ENCODE measurements at places on chromosomes 2 and 18.

- no peak for DNase-seq
Observed at GRCh38 chr2:9118383-9118960, 88.1 kb upstream of the ASAP2 start.

DNA sequence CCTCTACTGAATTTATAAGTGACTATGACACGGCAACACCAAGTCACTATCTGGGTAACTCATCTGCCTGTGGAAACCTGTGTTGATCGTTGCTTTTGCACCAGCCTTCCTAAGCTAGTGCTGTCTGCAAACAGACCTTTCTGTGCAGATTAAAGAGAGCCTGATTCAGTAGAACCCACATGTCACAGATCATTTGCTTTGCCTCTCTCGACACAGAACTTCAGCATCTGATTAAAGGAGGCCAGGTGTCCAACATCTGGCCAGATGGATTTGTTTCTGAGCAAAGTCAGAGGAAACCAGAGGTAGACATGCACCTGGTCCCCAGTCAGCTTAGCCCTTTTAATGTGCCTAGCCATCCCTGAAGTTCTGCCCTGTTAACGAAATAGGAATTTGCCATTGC, 15.0 kb upstream of the TTR start:
- no peak for DNase-seq

DNA sequence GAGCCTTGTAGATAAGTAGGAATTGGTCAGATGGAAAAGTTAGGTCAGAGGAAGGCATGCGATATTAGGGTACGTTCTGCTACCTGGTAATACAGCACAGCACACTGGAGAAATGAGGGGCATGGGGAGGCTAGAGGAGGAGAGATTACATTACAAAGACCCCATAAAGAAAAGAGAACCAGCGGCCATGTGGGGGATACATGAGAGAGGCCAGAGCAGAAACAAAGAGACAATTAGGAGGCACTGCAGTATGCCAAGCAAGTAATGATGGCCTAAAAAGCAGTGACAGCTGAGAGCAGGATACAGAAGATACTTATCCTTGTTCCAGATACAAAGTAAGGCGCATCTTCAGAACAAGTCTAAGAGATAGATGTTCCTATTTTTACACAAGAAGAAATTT, 40.0 kb downstream of the TXNL1 start:
- DNase-seq: no peak

DNA sequence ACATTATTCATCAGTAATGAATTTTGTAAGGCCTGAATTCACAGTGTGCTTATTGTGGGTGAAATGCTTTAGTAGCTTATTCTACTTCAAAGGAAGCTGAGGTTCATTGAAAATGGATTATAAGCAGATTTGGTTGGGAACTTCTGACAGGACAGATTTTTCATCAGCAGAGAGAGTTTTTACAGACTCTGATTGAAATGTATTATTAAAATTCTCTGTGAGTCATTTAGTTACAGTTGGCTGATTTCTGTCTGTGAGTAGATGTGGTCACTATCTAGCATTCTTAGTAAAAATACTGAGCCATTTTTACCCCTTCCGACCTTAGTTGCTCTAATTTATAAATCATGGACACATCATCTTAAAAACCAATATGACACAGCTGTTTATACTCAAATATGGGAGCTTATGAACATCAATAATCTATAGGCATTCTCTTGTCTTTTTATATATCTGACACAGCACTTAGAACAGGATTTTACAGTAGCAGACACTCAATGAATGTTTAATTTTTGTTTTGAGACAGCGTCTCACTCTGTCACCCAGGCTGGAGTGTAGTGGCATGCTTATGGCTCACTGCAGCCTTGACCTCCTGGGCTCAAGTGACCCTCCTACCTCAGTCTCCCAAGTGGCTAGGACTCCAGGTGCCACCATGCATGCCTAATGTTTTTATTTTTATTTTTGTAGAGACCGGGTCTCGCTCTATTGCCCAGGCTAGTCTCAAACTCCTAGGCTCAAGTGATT, 239.6 kb downstream of the BABAM2 start:
- DNase-seq: no peak

GRCh38 chr2:175366815-175367214, 185.3 kb upstream of the ATP5MC3 start:
- peak; percentile 54 for DNase-seq

- peak; percentile 43 for DNase-seq
Observed at GRCh38 chr2:136117391-136117841, 533 bp downstream of the CXCR4 start.

- no peak for DNase-seq
Observed at GRCh38 chr2:162327134-162327769, 8.8 kb upstream of the IFIH1 start.

DNA sequence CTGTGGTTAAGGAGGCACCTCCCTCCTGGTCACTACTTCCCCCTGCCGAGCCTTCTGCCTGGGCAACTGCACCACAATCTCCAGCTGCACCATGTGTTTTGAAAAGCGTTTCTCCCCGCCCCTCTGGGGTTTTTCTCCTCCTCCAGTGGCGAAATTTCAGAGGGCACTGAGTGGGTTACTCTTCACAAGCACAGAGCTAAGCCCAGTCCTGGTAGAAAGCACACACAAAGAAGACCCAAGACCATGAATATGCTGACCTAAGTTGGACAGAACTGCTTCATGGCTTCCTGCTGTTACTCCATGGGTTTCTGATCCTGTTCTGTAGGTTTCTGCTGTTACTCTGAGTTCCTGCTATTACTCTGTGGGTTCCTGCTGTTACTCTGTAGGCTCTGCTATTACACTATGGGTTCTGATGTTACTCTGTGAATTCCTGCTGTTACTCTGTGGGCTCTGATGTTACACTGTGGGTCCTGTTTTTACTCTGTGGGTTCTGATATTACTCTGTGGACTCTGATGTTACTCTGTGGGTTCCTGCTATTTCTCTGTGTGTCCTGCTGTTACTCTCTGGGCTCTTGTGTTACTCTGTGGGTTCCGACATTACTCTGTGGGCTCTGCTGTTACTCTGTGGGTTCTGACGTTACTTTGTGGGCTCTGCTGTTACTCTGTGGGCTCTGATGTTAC, 216.6 kb downstream of the RTP5 start:
- DNase-seq: no peak

DNA sequence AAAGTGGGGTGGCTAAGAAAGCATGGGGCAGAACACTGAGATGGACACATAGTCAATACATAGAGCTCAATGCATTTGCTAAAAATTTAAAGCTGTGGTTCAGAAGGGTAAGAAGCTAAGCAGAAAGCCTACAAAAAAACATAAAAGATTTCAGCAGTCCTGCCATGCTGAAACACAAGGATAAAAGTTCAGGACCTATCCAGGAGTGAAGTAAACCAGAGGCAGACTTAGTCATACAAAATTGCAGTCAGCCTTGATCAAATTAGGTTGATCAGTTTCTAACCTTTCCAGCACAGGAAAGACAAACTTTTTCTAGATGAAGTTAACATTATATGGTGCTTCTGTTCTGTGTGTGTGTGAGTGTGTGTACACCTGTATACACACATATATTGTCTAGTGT, 120.8 kb upstream of the RBMS1 start:
- no peak for DNase-seq

GRCh38 chr18:28147674-28148171, 29.2 kb downstream of the CDH2 start:
- DNase-seq: no peak

- DNase-seq: no peak
Observed at GRCh38 chr18:74856928-74857327, 259.3 kb downstream of the ZNF407 start.

- no peak for DNase-seq
Observed at GRCh38 chr2:233096006-233096405, 35.9 kb downstream of the INPP5D start.

GRCh38 chr2:75100011-75100800, 99.1 kb downstream of the TACR1 start:
- DNase-seq: no peak

- no peak for DNase-seq
Observed at GRCh38 chr18:8140841-8141501, 468.3 kb upstream of the RAB12 start.

GRCh38 chr2:216915557-216916150, 55.8 kb upstream of the TNP1 start:
- no peak for DNase-seq

DNA sequence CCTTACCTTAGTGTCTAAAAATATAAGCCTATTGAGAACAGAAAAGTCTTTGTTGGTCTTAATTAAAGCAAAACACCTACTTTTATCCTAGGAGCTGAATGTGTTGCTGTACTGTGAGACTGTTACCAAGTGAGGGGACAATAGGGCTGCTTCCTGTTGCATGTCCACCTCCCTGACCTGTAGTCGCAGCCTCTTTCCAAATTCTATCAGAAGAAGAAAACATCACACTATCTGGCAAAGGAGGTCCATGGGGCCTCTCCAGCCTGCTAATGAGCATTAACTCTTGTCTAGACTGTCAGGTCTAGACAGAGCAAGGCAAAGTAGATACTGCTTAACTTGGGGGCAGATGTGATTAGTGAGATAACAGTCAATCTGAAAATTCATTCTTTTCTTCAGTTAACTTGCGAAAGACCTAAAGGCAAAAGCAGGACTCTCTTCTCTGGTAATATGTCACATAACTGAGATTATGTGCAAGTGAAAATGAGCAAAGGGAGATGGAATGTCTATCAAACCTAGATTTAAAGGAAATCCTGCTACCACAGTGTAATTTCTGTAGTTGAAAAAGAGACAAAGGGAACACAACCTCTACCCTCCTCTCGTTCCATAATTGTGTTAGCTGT, 66.9 kb downstream of the CDH20 start:
- DNase-seq: no peak

- DNase-seq: no peak
Observed at GRCh38 chr2:118197011-118197675, 108.9 kb downstream of the INSIG2 start.

DNA sequence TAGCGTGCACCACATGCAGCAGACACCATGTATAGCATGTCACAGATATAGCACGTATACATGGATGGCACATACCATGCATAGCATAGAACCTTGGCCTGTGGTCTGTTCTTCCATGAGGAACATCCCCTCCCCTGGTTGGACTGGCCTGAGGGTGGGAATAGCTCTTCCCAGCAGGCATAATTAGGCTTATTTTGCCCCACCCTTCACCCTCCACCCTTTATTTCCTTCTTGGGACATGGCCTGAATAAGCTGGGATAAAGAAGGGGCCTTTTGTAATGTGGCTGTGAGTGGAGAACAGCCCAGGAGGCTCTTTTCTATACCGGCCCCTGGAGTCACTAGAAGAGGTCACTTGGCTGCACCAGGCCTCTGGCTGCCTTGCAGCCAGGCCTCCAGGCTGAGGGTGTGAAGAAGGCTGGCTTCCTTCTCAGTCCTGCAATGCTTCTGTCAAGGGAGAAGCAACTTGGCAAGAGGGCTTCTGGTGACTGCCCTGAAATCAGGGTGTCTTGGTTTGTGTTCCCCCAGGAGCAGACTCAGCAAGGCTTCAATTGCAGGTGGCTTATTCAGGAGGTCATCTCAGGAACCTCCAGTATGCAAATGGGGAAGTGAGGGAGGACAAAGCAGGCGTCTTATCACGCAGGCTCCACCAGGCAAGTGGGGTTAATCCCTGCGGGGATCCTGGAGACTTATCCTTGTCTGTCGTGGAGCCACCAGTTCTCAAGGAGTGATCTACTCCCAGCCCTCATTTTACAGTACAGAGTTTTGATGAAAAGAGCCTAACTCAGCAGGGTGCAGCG, 68.2 kb downstream of the HS6ST1 start:
- DNase-seq: no peak

DNA sequence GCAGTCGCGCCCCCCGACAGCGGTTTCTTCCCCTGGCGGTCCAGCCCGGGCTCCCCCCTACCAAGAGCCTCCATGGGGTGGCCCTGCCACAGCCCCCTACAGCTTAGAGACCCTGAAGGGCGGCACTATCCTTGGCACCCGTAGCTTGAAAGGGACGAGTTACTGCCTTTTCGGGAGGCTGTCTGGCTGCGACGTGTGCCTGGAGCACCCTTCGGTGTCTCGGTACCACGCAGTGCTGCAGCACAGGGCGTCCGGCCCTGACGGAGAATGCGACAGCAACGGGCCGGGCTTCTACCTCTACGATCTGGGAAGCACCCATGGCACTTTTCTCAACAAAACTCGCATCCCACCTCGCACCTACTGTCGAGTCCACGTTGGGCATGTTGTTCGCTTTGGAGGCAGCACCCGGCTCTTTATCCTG, 475 bp downstream of the SLC4A1AP start:
- no peak for DNase-seq

- peak; percentile 6 for DNase-seq
Observed at GRCh38 chr2:226378753-226379705, 420.6 kb downstream of the IRS1 start.

DNA sequence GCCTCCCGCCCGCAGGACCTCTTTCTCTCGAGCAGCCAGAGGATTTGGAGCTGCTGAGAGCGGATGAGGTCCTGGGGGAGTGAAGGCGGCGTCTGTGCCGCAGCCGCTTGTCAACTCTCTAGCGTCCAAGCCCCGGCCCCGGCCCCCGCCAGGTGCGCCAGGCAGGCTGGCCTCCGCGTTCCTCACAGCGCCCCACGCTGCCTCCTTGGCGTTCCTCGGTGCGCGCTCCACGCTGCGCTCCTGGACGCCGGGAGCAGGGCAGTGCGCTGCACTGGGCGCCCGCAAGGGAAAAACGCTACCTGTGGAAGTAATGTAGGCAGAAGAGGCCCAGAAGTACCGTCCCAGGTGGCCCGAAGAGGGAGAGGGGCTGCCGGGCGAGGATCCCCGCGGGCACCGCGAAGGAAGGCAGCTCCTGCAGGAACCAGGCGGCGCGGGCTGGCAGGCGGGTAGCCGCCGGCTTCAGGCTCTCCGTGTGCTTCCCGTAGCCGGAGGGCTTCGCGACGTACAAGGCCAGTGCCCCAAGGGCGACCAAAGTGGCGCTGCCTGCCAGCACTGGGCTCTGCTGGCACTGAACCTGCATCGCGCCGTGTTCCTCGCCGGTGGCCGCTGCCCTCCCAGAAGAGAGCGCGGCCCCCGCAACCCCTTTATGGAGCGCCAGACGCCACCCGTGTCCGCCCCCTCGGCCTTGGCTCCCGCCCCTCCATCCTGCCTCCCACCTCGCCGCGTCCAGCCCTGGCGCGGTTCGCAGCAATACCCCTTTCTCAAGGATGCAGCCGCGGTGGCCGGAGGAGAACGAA, at the start of gene SRD5A2:
Gene SRD5A2, minus strand, starts transcription at position 618 of the 797 bp plus-strand sequence. Its CDS starts 38 bp downstream, at position 580.
- DNase-seq: peak; percentile 10

DNA sequence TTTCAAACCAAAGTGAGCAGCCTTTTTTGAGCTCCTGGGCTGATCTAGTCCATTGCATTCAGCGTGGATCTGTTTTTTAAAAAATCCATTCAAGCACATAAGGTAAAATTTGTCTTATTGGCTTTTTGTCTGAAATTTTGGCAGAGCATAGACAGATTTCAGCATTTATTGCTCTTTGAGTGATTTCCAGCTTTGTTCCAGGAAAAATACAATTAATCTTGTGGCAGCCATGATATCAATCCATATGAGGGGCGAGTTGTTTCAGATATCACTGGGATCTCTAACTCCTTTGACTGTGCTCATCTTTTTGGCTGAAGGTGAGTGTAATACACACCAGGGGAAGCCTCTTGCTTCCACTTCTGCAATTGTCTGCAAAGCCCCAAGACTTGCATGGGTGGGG, 523.9 kb downstream of the SLC4A3 start:
- DNase-seq: no peak

GRCh38 chr2:150188177-150188576, 299.3 kb downstream of the RND3 start:
- DNase-seq: no peak

- DNase-seq: no peak
Observed at GRCh38 chr2:238285653-238286082, 2.7 kb downstream of the PER2 start.

Data from renal cortex interstitium (tissue), 15 donors.